ENCODE measurements at places on chromosomes 2 and 18.

- no peak for DNase-seq
Measured at GRCh38 chr2:112866128-112866835, 29.7 kb upstream of the IL1B start.

- DNase-seq, result no peak
Measured at GRCh38 chr18:23307567-23308295, 145.4 kb upstream of the RIOK3 start.

DNA sequence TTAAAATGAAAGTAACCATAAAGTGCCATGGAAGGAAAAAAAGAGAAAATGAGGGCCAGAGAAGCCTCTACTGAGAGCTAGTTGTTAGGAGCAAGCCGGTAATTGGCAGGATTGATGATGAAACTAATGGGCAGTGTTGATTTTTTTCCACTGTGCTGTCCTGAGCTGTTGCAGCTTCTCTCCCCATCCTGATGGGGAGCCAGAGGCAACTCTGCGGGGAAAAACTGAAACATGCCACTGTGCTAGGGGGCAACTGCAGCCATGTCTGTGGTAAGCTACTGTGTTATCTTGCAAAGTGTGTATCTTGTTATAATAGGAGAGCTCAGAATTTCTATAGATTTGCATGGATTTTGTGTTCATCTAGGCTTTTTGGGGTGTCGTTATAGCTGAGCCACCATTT is 487.9 kb downstream of the STK39 start:
- DNase-seq, result no peak

DNA sequence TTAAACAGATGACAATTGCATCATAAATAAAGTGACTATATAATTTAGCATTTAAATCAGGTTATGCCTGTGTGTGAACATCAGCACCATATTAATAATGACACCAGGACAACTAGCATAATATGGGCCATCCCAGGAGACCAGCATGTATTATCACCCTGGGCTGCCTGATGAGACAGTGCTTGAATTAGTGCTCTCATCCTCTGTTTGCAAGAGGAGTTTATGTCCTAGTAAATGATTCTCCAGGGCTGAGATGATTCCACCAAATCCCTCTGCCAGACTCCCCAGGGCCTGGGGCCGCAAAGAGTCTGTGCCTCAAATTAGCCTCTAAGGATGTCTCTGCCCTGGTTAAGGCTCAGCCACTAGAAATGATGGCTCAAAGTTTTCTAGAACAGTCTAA is 97.7 kb downstream of the SGPP2 start:
- DNase-seq, result no peak

- DNase-seq, result no peak
Measured at GRCh38 chr2:213806125-213806726, 522.0 kb downstream of the SPAG16 start.

DNA sequence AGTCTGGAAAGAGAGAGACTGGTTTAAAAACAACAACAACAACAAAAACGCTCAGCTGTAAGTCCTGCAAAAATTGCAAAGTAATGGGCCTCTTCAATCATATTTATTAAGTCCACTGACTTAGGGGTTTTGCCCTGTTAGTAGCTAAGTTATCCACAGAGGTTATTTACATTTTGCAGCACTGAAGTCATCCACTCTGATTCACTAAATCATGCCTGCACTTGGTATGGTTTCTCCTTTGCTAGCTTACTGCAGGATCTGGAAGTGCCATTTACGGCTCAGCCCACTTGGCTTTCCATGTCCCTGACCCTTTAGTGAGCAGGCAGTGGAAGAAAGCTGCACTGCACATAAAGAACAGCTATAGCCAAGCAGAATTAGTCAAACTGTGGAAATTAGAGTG is 484.4 kb downstream of the NRXN1 start:
- DNase-seq, result no peak

- DNase-seq, result no peak
Measured at GRCh38 chr2:29520001-29520400, 401.4 kb downstream of the ALK start.

GRCh38 chr2:28616396-28616999 is 120.6 kb downstream of the PLB1 start:
- DNase-seq, result no peak

GRCh38 chr2:201697899-201698298 is 545 bp downstream of the MPP4 start:
- DNase-seq, result no peak

DNA sequence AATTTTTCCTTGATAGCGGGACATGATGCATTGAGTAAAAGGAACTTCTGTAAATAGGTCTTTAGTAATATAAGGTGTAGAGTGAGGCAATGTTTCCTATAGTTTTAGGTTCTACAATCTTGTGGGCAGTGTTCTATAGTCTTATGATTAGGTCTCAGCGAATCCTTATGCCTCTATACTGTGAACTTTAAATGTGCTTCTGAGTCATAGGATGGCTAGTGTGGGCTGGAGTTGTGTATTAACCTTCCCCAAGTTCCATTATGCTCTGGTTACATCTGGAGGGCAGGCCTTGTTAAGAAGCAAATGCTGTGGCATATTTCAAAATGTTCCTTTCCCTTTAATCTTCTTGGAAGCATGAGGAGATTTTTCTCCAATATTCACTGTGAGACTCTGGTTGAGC is 73.5 kb downstream of the ROCK2 start:
- no peak for DNase-seq

GRCh38 chr2:37858400-37858711 is 66.7 kb upstream of the RMDN2 start:
- no peak for DNase-seq

DNA sequence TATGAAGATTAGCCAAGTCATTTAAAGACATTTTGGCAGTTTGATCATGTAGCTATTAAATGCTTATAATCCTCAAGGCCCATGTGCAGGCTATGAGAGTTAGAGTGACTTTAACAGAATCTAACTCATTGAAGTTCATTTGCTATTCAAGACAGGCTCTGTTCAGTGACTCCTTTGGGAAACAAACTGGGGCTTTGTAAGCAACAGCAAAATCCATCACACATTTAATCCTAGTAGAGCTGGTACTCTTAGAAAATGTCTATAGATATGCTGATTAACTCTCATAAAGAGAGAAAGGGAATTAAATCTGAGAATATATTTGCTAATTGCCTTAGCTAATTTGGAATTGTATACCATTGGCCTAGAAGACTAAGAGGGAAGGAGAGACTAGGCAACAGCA is 182.8 kb upstream of the SESTD1 start:
- no peak for DNase-seq

GRCh38 chr2:229456091-229456490 is 185.0 kb upstream of the PID1 start:
- DNase-seq, result no peak

DNA sequence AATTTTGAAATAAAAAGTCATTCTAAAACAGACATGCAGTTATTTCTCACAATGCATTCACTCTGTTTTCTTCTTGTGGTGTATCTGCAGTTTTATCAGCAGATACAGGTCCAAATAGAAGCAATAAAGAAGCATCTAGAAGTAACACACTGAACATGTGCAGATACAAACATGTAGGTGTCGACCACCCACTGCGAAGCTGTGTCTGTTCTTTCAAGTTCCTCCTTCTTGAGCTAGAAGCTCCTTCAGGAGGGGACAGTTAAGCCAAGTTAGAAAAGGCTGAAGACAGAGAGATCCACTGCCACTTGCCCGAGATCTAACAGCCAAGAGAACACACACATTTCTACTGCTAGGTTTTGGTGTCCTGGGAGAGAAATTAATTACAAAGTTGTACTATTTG is 30.1 kb downstream of the WDFY1 start:
- DNase-seq, result no peak

DNA sequence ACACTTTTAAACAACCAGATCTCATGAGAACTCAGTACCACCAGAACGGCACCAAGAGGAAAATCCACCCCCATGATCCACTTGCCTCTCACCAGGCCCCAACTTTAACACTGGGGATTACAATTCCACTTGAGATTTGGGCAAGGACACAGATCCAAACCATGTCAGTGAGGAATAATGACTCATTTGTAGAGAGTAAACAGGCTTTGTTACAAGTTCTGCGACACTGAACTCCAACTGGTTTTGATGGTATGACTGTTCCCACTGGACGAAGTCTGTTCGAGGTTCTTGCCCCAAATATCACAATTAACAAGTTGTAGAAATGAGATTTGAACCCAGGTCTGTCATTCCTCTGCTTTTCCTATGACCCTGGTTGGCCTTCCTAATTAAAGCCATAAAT is 718.1 kb upstream of the ID2 start:
- DNase-seq, result no peak

DNA sequence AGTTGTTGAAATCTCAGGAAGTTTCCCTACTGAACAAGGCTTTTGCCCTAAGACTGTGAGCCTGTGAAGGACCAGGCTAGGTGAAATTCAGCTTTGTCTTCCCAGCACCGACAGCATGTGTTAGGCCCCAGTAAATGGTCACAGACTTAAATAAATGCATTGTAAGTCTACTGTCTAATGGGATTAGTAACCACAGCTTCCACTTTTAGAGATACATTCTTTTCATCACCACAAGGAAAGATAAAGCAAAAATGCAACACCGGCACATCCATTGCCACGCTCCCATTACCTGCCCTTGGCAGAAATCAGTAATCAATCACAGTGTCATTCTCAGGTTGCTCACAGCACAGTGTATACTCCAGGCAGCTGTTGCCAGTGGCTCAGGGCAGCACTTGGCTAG is 59.3 kb downstream of the CRACDL start:
- DNase-seq, result no peak

GRCh38 chr18:658947-659533 is 1.6 kb downstream of the TYMS start:
- DNase-seq, result no peak

- no peak for DNase-seq
Measured at GRCh38 chr18:39462436-39462835, 1896.8 kb upstream of the CELF4 start.

GRCh38 chr2:67318993-67319481 is 78.1 kb upstream of the ETAA1 start:
- no peak for DNase-seq

DNA sequence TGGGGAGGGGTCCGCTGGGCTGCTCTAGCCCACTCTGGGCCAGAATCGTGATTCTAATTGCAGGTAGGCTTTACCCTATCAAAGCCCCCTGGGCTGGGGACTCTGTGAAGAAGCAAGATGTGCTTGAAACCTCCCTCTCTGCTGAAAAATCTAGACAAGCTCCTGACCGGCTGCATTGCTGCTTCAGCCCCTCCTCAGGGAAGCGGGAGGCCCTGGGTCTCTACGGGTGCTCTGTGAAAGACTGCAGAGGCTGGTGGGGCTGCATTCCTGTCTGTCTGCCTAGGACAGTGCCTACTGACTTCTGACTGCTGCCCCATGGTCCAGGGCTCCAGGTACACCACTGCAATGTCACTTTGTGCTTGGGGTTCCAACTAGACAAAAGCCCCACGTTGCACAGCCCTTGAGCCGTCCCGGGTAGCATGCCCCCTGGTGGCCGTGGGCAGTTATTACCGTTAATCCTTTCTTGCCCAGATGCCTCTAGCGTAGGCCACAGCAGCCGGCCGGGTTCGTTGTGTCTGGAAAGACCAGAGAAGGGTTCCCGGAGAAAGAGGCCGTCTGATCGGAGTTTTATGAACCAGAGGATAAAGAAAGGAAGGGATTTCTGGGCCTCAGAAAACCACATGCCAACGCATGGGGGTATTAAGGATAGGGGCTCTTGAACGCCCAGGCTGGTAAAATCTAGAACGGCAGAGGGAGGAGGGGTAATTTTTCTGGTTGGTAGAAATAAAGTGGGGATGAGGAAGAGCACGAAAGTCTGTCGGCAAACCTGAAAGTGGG is 15.9 kb upstream of the C1QL2 start:
- peak; percentile 30 for DNase-seq

DNA sequence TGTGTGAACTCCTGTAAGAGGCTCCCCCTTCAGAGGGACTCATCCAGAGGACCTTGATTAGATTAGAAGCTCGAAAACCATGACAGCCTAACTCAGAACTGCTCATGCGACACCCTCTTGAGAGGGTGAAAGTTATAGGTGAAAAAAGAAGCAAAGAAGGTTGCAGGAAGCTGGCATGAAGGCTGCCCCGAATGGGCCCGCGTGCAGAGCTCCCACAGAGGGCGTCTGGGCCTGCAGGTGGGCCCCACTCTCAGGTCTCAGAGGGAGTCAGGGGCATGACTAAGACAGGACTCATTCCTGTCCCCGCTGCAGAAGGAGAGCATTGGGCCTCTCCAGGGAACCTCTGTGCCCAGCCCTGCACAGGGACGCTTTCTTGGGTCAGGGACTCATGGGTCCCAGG is 235.4 kb downstream of the EIPR1 start:
- no peak for DNase-seq

DNA sequence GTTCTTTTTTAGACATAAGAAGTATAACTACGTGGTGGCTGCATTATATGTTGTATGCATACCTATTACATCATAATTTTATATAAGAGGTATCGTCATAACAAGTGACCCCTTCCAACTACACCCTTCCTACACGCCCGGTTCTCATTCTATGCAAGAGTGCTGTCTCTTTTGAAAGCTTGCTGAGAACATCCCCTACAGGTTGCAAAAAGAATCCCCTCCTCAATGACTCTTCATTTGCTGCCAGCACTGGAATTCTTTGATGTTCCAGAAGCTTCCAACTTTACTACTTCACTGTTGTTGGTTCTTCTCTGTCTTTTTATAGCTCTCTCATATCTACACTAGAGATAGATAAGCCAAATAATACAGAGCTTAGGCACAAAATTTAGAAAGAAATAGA is 66.4 kb downstream of the CDH7 start:
- DNase-seq, result no peak

DNA sequence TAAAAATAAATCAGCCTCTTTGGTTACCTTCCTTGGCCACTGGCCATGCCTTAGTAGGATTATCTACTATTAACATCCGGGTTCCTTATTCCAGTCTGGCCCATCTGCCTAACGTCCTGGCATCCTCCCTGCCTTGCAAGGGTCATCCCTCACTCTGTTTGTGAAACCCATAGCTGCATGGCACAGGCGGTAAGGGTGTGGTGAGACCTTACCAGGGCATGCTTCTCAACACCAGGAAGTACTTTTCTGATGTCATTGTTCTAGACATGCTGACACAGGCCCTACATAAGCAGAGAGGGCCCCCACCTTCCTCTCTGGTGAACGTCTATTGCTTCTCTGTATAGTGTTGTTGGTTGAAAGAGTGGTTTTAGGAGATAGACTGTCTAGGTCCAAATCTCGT is 296.8 kb upstream of the SPRED2 start:
- DNase-seq, result no peak

DNA sequence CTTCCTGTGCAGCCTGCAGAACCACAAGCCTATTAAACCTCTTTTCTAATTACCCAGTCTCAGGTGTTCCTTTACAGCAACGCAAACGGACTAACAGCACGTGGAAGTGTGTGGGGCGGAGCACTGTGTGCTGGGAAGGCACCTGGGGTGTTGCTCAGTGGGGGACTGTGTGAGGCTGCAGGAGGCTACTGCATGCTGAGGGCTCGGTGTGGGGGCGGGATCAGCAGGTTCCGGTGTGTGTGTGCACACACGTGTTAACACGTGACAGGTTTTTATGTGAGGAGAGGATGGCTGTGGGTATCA is 58.9 kb downstream of the ANKMY1 start:
- no peak for DNase-seq

Data from activated CD4-positive, alpha-beta T cell treated with anti-CD3 and anti-CD28 coated beads for 24 hours (primary cell).